ENCODE measurements at places on chromosomes 2 and 18.

DNA sequence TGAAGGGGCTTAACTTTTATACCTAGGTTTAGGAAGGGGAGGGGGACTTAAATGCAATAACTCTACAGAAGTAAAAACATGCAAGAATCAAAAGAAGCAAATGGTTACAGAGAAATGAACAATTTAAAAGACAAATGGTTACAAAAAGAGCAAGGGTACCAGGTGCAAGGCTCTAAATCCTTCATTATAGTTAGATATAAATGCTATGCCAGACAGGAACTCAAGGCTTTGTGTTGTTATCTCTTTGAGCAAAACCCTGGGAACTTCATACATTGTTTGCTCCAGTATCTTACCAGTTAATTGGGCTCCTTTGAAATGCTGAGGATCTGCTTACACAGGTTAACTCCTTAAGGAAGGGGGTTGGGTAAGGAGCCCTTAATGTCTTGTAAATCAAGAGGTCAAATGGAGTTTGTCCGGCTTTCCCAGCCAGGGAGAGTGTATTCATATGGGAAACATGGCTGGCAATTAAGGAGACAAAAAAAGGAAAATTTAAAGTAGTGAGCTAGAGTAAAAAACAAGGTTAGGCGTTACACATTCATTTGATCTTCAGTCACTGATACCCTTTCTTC, 347.5 kb downstream of the CELF4 start:
- no peak for DNase-seq

- no peak for DNase-seq
These were observed 17.5 kb downstream of the NOSTRIN start for GRCh38 chr2:168819829-168820489.

DNA sequence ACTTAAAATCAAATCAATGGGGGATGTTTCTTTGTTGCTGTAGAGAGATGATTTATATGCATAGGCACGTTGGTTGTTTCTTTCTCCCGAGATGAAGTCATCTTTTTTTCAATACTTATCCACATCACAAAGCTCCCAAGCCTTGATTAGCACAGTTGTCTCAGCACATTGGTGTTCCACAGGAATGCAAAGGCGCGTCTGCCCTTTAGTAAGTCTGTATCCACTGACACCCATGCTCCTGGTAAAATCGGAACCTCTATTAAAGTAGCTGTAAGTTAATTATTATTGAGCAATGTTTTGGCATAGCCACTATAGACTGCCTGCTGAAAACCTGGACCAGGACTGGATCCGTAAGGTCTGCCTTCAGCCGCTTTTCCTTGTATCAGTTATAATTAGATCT, 77.6 kb upstream of the RBM44 start:
- no peak for DNase-seq

DNA sequence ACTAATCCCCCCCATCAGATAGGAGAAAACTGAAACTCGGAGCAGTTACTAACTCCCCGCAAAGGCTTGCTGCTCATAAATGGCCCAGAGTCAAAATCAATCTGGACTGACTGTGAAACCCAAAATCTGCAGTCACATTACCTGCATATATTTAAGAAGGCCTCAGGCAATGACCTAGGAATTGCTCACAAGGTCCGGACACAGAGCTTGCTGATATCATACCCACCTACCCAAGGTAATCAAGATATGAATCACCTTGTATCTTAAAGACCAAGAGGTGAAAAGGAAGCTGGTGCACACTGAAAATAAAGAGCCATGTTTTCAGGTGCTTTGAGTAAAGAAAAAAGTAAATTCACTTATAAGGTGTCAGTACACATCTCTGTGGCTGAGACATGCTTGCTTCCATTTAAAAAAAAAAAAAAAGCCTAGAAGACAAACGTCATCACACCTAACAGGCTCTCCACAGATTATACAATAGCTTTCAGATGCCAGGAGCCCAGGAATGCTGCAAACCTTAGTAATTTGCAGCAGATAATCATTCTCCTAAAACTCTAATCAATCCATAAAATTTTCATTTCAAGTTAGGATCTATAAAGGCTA, 195.4 kb downstream of the ZEB2 start:
- no peak for DNase-seq

GRCh38 chr2:62475172-62476011, 30.6 kb downstream of the TMEM17 start:
- DNase-seq: no peak

GRCh38 chr18:56161566-56162260, 476.7 kb downstream of the TXNL1 start:
- DNase-seq: no peak

DNA sequence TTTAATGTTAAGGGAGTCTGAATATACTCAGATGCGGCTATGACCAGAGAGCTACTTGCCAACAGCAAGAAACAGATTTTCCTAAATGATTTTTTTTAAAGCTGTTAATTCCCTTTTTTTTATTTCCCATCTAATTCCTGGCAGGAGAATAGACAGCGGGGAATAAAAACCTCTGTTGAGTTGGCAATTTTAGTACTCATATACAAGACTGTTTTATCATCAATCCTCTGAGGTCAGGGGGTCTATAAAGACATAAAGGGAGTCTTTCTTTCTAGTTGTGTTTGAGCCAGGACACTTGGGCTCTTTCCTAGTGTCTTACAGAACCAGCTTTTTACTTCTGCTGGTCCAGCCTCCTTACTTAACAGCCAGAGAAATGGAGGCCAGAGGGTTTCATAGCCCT, 29.4 kb downstream of the MAIP1 start:
- no peak for DNase-seq

DNA sequence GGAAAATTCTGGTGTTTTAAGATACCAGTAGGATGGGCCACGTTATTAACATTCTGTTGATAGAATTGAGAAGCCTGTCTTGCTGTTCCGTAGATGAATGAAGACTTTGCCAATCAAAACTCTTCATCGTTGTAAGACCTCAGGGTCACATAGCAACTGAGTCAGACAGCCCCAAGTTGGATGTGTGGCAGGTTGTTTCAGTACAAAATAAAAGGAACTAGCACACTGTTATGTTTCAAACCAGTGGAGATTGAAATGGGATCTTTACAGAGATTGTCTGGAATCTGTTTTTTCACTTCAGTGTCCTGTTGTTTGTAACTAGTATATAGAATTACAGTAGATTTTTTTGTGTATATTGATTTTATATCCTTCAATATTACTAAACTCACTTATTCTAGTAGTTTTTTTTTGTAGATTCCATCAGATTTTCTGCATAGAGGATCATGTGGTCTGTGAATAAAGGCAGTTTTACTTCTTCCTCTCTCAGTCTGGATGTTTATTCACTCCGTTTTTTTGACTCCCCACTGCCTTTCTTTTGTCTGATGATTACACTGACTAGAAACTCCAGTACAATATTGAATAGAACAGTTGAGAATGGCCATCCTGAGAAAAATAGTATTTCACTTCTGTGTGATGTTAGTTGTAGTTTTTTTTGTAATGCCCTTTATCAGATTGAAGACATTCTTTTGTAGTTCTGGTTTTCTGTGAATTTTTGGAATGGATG, 22.7 kb downstream of the EPC2 start:
- no peak for DNase-seq

- no peak for DNase-seq
These were observed 68.7 kb downstream of the RHBDD1 start for GRCh38 chr2:226904592-226904991.

GRCh38 chr18:28177828-28178635, 1.1 kb upstream of the CDH2 start:
- no peak for DNase-seq

GRCh38 chr2:162926907-162927306, 88.3 kb upstream of the KCNH7 start:
- DNase-seq: no peak

GRCh38 chr2:112255875-112256274, 1.0 kb upstream of the ZC3H8 start:
- DNase-seq: no peak

DNA sequence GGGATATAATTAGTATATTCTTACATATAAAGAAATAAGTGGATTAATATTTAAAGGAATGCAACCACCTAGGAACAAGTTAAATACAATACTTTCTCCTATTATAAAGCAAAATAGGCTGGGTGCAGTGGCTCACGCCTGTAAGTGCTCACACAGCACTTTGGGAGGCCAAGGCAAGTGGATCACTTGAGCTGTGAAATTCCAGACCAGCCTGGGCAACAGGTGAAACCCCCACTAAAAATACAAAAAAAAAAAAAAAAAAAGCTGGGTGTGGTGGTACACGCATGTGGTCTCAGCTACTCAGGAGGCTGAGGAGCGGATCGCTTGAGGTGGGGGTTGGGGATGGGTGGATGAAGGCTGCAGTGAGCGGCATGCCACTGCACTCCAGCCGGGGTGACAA, 286.2 kb upstream of the EPC2 start:
- no peak for DNase-seq

- DNase-seq: no peak
These were observed 118.6 kb downstream of the MCFD2 start for GRCh38 chr2:46796843-46797625.

GRCh38 chr2:35787302-35788031, 568.1 kb upstream of the CRIM1 start:
- DNase-seq: no peak

DNA sequence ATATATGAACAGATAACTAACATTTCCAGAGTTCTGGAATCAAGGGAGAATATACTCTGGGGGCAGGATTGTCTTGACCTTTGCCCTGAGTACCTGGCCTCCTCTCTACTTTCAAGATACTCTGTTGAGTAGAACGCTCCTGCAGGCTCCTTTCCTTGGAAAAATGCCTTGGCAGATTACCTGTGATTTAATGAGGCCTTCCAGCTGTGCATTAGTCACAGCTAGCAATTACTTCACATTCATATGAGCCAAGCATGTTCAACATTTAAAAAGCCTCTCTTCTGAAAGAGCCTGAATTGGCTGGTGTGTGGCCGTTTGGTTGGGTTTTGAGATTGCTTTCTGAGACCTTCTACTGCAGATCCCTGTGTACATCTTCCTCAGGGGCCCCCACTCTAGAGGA, 142.2 kb downstream of the PLCL1 start:
- no peak for DNase-seq

- DNase-seq: no peak
These were observed 136.3 kb downstream of the ERBB4 start for GRCh38 chr2:212402316-212402715.

DNA sequence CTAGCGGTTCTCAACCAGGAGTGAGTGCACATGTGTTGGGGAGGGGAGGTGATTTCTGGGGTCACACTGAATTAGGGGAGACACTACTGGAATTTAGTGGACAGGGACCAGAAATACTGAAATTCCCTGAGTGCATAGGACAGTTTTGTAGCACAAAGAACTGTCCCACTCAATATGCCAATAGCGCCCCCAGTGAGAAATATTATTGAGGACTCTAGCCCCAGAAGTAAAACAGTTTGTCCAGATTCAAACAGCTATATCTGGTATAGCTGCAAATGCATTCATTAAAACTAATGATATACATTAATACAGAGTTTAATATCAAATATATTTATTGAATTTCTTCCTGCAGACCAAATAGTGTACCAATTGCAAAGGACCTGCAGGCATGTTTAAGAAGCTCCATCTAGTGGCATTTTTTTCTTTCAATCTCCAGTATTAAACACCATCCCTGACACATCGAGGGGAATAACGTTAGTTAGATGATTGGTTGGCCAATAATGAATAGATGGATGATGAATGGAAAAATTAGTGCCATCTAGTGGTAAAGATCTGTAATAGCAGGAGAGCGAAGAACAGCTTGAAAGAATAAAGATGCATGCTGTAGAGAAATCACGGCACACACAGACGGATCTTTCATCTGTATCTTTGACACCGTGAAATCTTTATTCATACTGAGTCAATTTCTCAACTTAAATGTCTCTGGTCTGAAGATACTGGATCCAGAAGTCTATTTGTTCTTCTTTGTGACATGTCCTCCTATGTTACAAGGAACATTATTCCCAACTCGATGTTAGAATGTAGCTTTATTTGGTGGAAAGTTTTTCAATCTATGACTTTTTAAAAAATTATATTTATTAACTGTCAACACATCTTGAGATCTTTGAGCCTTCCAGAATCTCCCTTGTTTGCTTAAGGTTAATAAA, 62.5 kb downstream of the DHRS9 start:
- peak; percentile 46 for DNase-seq

- no peak for DNase-seq
These were observed 299.2 kb downstream of the INSIG2 start for GRCh38 chr2:118387509-118387908.

Measured in T-helper 1 cell (primary cell).